ENCODE measurements at places on chromosomes 13 and 19.

DNA sequence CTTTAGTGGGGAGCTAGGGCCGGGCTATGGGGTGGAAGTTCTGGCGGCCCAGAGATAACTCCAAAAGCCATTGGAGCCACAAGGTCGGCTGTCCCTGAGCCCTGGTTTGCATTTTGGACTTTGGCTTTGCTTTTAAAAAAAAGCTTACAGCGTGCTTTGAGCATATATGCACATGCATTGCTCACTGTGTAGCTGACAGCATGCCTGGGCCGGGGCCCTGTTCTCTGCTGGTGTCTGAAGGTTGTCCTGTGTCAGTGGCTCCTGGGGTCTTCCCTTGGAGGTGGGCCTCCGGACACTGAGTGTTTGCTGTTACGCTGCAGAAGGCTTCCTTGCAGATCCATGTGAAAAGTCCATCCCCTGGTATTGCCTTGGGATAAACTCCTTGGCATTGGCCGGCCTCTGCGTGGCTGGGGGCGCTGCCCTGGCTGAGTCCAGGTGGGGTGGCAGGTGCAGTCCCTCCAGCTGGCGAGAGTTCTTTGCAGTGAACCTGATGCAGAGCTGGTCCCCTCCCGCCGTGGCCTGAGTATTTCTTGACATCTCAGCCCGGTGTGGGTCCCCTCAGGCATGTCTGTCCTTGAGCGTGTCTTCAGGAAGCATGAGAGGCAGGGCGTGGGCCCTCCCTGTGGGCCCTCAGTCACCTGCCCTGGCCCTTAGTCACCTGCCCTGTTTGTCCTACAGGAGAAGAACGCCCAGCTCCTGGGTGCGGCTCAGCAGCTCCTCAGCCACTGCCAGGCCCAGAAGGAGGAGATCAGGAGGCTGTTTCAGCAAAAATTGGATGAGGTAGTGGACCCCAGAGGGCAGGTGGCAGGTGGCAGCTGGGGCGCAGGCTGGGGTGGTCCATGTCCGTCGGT is 23.0 kb downstream of the PLEKHJ1 start:
- DNase-seq = no peak

DNA sequence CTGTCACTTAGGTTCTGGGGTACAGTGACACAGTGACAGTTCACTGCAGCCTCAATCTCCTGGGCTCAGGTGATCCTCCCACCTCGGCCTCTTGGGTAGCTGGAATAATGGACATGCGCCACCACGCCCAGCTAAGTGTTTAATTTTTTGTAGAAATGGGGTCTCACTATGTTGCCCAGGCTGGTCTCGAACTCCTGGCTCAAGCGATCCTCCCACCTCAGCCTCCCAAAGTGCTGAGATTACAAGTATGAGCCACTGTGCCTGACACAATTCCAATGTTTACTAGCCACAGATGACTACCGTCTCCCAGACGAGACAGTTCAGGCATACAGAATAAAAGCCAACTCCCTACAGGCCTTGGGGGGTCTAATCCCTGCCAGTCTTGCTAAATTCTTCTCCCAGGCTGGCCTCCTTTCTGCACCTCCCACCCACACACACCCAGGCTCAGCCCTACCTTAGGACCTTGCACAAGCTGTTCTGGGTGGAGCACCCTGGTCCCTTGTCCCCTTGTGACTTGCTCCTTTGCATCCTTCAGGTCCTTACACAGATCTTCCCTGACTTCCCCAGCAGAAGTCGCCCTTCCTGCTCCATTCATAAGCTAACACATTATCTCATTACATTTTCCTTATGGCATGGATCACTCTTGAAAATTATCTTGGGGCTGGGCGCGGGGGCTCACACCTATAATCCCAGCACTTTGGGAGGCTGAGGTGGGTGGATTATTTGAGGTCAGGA is 106.4 kb downstream of the INSR start:
- no peak for DNase-seq

GRCh38 chr19:29400917-29401711 is 124.7 kb upstream of the VSTM2B start:
- no peak for DNase-seq

DNA sequence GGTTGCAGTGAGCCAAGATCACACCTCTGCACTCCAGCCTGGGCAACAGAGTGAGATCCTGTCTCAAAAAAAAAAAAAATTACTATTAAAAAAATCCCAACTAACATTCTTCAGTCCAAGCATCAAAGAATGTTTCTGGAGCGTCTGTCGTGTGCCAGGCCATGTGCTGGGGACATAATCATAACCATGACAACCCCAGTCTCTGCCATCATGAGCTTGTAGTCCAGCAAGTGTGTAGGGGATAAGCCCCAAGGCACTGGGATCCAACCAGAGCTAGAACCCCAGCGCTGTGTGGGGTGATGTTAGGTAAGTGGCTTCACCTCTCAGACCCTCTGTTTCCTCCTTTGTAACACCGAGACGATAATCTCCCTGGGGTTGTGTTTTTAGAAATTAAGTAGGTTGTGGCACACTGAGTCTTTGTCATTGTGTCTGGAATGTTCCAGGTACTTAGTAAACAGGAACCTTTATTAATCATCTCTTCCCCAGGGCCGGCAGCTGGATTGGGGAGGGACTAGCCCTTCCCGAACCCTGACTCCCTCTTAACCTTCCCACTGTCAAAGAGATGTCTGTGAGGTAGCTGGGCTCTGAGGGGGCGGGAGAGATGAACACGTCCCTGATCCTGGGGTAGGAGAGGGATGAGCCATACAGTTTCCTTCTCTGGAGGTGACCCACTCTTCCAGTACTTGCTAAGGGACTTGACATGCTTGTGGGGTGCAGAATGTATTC is 5.2 kb downstream of the ITPKC start:
- DNase-seq = no peak

Data from GM12892 (cell line).